Activated effector memory CD4-positive, alpha-beta T cell treated with anti-CD3 and anti-CD28 coated beads, Interleukin-2, amount 50 U/mL, for 16 hours (primary cell): ENCODE measurements at places on chromosomes 5 and 9.

- DNase-seq = no peak
These were observed 437.3 kb upstream of the ADAMTSL1 start for GRCh38 chr9:18036422-18037187.

DNA sequence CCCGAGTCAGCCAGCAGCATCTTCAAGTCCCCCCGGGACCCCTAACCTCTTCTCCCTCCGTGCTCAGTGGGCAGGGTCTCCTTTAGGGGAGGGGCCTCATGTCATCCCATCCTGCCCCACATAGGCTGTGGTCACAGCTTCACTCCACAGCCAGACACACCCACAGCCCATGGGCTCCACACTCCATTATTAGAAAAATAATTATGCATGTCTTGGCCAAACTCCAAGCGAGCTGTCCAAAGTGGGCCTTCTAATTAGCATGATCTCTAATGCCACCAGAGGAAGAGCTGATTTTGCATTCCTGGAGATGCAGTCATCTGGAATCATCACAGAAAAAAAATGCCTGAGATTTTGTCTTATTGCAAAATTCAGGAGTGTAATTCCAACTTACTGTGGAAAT lies 418.2 kb downstream of the IRX2 start:
- DNase-seq = no peak

DNA sequence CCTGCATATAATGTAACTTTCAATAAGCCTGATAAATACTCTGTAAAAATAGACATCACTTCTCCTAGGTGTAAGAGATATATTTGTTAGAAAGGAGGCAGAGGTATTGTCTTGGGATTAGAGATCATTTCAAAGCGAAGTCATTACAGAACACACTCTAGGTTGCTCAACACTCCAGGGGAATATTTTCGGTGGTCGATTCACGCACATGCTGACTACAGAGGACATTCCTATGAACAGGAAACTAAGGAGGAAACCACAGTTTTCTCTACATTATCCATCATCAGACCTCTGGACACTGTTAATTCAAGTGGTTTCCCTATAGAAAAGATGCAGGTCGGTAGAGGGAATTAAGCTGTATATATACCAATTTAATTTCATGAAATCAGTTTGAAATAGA lies 370.0 kb downstream of the NDUFS4 start:
- DNase-seq = no peak

DNA sequence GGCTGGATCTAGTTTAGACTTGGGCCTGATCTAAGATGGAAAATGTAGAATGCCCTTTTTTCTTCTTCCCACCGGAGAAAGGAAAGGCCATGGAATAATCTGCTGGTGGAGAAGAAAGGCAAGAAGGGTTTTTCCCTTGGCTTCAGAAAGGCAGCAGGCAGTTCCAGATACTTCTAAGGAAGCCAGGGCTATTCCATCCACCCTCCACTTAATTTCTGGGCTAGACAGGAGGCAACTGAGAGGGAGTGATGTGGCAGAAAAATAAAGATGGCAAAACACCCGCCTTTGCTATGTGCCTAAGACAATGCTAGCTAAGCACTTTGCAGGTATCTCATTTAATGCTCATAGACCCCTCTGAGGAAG lies 9.9 kb downstream of the MYOZ3 start:
- no peak for DNase-seq

DNA sequence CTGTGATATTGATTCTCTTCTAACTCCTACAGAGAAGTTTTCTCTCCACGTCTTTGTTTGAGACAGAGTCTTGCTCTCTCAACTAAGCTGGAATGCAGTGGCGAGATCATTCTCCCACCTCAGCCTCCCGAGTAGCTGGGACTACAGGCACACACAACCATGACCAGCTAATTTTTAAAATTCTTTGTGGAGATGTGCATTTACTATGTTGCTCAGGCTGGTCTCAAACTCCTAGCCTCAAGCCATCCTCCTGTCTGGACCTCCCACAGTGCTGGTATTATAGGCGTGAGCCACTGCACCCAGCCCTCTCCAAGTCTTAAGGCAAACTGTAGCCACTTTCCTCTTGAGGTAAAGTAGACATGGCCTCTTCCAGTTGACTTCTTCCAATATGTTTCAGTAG lies 72.2 kb downstream of the SNX18 start:
- no peak for DNase-seq

GRCh38 chr9:115672477-115673316 lies 480.9 kb upstream of the PAPPA start:
- no peak for DNase-seq

- DNase-seq = no peak
These were observed 621 bp downstream of the SEC16A start for GRCh38 chr9:136482046-136482792.

- DNase-seq = no peak
These were observed 19.9 kb downstream of the TLR4 start for GRCh38 chr9:117723986-117724625.

- no peak for DNase-seq
These were observed 57.7 kb downstream of the RETREG1 start for GRCh38 chr5:16558984-16559629.
